ENCODE measurements at places on chromosomes 3 and 15.
A peak's percentile ranks its signal among the peaks of the same experiment; 100 is the strongest.

DNA sequence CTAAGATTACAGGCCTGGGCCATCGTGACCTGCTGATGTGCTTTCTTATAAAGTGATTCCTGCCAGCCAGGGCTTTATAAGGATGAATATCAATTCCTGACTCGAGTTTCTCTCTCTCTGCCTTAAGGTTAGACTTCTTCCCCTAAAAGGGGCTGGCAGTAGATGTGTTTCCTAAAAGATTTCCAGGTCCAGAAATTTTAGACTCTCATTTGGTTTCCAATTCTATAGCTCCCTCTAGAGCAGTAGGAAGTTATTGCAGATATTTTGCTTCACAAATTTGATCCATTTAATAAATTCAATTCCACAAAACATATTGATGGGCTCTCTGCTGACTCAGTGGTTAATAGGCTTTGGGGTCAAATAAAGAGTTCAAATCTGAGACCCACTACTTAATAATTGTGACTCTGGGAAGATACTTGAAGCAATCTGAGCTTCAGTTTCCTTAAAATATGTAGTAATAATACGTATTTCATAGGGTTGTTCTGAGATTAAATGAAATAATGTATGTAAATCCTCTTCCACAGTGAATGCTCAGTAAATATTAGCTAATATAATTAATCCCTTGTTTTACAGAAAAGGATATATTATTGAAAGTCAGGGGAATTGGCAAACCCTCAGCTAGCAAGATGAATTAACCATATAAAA, 2.1 kb downstream of the TRIM69 start:
- no peak for DNase-seq

DNA sequence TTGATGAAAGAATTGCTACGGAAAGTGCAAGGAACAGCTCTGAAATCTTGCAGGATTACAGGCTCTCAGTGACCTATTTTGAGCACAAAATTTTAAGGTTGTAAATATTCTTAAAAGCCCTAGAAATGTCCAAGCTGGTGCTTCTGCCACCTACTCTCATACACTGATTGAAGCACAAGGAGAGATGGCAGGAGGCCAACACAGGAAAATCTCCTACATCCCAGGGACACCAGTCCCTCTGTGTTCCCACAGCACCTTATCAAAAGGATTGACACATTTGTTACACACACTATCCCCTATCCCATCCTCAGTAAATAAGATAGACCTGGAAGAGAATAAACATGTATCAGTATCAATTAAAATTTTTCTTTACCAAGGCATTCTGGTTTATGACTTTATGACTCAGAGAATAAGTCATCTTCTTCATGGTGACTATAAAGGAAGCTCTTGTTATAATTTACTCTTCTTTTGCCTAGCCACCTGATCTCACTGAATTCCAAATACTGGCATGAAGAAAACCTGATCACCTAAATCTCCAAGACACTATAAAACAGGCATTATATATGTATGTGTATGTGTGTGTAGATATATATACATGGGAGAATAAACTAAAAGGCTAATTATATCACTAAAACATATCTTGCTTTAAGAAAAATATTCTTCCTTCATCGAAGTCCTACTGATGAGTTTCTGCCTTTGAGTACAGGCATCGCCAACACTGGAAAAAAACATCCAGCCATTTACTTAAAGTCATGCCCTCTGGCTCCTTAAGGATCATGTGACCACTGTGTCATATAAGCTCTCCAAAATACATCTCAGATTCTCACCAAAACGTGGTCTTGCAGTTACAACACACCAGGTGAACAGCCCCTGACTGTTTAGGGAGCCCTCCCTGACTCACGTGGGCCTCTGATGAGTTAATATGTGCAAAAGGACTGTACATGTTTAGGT, 208.1 kb upstream of the NR2F2 start:
- DNase-seq, result no peak

DNA sequence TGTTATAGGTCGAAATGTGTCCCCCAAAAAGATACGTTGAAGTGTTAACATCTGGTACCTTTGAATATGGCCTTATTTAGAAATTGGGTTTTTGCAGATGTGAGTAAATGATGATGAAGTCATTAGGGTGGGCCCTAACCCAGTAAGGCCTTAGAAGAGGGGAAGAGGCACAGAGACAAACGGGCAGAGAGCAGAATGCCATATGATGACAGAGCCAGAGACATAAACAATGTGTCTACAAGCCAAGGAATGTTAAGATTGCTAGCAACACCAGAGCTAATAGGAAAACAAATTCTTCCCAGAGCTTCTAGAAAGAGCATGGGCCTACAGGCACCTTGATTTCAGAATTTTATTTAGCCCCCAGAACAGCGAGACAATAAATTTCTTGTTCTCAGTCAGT, 693.1 kb upstream of the NECTIN3 start:
- no peak for DNase-seq

DNA sequence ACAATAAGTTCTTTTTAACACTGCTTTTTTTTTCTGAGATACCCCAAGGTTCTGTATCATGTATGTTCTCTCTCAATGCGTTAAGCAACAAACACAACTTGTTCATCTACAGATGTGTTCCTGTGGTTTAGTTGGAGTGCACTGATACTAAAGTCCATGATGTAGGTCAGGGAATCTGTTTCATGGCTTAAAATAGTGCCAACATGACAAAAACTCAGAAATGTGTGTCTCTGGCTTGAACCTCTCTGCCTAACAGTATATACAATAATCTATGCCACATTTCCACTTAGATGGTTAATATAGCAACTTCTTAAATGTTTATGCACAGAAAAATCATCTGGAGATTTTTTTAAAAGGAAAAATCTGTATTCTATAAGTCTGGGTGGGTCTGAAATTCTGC, 51.1 kb downstream of the TM4SF18 start:
- DNase-seq, result no peak

- DNase-seq, result peak; percentile 5
Measured at GRCh38 chr3:42505849-42506410, 3.5 kb downstream of the VIPR1 start.

DNA sequence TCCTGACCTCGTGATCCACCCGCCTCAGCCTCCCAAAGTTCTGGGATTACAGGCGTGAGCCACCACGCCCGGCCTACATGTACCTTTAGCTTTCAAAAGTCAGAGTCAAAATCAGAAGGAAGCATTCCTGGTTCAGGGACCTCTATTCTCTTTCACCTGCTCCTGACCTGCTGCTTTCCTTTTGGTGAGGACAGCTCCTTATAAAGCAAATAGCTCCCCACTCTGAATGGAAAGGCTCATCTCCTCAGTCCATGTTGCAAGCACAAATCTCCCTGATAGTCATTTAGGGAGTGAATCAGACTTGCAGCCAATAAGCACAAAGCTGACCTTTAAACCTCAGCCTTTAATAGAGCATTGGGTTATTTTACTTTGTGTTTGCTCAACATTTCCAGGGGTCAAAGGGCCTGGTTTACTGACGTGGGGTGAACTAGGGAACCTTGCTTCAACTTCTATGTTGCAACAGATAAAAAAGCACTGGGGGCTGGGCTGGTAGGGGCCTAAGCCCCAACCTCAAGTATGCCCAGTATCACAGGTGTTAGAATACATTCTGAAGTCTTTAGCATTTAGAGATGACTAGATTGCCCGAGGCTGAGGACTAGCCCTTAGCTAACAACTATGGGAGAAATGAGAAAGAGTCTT, 43.1 kb downstream of the THRB start:
- no peak for DNase-seq

- DNase-seq, result no peak
Measured at GRCh38 chr3:108099244-108099643, 8.4 kb upstream of the CD47 start.

- DNase-seq, result peak; percentile 40
Measured at GRCh38 chr3:191963182-191963581, 502.2 kb downstream of the PYDC2 start.

GRCh38 chr15:31465083-31465955, 138.7 kb downstream of the KLF13 start:
- DNase-seq, result no peak

DNA sequence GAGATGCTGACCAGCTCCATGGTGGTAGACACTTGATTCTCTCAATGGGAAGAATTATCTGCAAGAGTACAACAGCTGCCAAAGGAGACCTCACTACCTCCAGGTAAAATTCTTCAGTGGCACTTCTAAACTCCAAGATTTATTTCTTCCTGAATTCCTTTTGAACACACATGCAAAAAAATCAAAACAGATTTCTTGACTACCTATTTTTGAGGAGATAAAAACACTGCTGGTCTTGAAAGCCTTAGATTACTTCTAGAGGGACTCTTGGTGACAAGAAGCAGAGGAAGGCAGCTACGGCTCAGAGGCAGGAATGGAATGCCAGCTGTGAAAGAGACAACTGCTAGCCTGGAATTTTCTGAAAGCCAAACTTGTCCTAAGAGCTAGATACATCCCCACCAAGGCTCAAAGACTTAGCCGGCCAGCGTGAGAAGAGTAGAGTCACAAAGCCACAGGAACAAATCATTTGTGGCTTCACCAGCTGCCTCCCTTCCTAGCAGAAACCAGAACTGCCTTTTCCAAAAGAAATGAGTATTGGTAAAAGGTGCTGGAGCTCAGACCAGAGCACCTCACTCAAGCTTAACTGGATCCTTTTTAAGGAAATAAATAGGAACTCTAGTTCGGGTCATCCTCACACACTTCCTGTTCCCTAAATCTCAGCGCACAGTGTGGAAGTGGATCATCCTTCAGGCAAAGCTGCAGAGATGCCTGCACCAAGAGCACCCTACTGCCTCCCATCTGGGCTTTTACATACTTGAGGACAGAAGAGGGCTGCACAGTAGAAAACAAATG, 32.6 kb downstream of the CLK3 start:
- DNase-seq, result no peak

GRCh38 chr3:126111126-126111551, 27.2 kb upstream of the SLC41A3 start:
- DNase-seq, result no peak

DNA sequence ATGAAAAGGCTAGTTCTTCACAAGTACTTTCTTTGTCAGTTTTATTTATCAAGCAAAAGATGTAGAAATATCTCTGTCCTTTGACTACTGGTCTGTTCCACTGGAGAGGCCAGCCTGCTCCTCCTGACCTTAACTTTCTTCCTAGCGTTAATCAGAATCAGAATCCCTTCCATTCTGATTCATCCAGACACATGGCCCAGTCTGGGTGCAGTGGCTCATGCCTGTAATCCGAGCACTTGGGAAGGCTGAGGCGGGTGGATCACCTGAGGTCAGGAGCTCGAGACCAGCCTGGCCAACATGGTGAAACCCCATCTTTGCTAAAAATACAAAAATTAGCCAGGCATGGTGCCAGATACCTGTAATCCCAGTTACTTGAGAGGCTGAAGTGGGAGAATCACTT, 32.0 kb upstream of the MANF start:
- DNase-seq, result no peak

- DNase-seq, result no peak
Measured at GRCh38 chr15:76160426-76161152, 100.8 kb downstream of the TMEM266 start.

Measured in WTC11 (cell line).